Jurkat, Clone E6-1 (cell line): ENCODE measurements at places on chromosomes 1 and 21.

DNA sequence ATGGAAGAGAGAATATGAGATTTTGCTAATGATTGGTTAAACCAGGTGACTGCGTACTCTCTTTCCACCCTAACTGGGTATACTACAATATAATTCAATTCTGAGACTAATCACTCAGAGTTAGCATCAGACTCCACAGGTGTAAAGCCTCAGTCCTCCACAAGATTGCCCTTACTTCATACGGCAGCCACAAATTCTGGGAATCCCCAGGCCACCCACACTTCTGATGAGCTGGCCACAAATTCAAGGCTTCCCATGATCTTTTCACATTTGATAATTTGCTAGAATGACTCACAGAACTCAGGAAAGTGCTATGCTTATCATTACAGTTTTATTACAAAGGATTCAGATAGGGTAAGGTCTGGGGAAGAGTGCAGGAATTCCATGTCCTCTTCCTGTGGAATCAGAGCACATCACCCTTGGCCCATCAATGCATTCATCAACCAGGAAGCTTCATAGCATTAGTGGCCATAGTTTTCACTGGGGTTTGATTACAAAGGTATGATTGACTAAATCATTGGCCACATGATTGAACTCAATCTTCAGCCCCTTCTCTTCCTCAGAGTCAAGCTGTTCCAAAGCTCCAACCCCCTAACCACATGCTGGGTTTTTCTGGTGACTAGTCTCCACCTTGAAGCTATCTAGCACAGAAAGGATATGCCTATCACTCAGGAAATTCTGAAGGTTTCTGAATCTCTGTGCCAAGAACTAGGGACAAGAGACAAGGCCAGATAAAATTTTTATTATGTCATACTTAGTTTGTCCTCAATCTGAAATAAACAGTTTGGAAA, 131.7 kb downstream of the HHIPL2 start:
- DNase-seq, result no peak

GRCh38 chr1:53730224-53730865, 8.6 kb downstream of the GLIS1 start:
- no peak for DNase-seq

- DNase-seq, result no peak
Measured at GRCh38 chr21:16426936-16427335, 697.2 kb downstream of the USP25 start.

DNA sequence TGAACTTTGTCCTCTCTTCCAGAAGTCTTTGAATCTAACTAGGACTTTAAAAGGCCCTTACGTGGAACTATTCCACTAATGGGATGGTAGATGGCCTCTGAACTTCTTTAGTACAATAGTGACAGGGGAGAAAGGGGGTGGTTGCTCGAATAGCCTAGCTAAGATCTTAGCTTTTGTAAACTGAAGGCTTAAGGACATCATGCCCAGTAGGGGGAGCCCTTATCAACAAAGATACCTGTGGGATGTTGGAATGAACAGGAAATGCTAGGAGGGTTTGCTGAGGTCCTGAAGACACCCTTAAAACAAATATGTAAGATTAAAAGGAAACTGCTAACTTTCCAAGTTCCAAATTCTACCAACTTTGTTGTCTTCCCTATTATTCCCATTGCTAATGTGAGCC, 33.2 kb downstream of the NHLH2 start:
- peak; percentile 75 for DNase-seq

DNA sequence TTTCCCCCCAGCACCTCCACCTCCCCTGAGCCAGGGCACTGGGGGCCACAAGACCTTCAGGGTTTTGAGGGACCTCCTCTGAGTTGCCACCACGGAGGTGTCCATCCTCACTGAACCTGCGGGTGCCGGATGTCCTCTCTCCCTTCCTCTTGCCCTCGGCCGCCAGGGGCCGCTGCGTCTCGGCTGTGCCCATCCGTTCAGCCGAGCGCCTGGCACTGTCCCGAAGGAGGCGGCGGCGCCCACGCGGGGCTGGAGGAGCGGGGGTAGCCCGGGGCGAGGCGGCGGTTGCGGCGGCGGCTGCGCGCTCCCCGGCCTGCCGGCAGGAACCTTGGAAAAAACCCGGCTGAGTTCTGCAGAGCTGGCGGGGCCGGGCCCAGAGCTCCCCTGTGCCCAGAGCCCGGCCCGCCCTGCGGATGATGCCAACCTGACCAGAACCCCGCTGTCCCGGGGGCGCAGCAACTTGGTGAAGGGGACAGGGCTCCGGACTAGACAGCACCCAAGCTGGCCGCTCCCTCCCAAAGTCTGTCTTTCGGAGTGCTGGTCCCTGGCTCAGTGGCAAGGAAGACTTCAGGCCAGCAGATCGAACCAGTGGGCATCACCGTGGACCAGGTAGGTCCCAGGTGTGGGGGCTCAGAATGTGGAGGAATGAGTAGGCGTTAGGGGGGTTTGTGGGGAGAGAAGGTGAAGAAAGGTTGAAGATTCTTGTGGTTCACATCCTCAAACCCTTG, 3.7 kb upstream of the PPM1J start:
- no peak for DNase-seq

GRCh38 chr1:45925728-45926287, 122.4 kb downstream of the MAST2 start:
- no peak for DNase-seq

GRCh38 chr1:167898578-167899222, 15.2 kb downstream of the ADCY10 start:
- DNase-seq, result no peak

- no peak for DNase-seq
Measured at GRCh38 chr1:46405724-46406123, 11.6 kb downstream of the FAAH start.

DNA sequence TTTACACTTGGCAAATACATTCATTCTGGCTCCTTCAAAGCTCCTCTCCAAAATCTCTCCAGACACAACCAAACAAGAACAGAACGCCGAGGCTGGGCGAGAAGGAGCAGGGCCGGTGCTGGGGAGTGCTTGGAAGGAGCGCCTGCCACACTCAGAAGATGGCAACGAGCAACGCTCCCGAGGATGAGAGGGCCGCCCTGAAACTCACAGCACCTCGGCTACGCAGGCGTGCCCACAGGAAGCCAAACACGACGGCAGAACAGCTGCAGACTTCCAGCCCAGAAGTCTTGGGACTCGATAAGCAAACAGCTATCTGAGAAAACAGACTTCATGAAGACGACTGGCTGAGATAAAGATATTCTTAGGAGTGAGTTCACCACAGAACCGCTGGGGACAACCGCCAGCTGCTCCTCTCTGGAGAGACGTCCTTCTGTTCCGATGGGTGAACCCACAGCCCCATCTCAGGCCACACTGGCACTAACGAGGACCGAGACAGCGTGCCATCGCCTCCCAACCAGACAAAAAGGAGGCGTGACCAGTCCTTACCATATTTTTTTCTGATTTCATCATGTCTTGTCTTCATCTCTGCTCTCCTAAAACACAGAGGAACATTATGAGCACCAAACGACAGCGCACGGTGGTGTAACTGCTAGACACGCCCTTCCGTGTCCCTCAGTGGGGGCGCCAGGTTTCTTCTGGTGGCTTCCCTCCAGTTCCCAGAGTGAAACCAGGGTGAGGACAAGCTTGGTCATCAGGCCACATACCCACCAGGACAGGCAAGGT, 18.6 kb downstream of the PTTG1IP start:
- DNase-seq, result peak; percentile 93

- peak; percentile 47 for DNase-seq
Measured at GRCh38 chr1:39266269-39266668, 61.8 kb downstream of the MACF1 start.

DNA sequence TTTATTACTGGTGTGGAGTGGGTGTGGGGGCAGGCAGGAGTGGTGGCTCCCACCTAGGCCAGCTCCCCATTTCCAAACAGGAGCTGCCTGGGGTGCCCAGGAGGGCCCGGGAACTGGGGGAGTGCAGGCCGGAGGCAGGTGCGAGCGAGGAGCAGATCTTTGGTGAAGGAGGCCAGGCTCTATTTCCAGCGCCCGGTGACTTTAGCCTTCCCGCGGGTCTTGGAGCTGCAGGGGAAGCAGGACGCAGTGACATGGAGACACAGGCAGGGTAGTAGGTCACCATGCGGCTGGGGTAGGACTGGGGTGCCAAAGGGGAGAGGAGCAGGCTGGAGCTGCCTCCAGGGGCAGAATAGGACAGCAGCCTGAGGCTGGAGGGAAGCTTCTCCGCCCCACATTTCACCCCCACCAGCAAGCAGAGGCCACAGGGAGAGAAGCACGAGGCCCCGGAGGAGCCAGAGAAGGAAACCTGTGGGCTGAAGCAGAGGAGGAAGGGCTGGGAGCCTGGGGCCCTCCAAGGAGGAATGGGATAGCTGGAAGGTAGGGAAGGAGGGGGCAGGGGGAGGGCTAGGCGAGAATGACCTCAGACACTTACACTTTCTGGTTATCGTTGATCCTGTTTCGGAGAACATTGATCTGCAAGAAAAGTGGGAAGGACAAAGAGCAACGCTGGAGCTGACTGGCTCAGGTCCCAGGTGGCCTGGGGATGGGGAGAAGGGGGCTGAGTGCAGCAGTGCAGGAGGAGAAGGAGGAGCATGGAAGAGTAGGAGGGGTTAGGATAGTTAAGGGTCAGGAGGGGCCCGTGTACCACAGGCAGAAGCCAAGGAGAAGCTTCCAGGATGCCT, 18.2 kb downstream of the TNNT2 start:
- no peak for DNase-seq

DNA sequence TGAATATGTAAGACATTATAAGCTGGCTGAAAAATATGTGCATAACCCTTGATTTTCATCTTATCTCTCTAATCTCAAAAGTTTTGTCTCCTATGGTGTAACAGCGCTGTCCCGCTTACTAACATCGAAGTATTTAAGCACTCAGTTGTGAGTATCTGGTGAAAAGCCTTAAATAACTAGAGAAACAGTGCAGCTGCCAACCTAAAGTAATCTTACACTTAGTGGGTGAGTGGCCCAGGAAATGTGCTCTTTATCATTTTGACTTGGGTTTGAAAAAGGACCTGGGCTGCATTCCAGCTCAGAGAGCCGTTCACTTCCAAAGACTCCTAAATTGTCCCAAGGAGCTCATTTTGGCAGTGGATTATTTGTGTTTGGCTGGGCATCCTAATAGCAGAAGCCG, 225.9 kb downstream of the SPATA17 start:
- DNase-seq, result no peak

GRCh38 chr1:21749109-21749508, 33.8 kb downstream of the USP48 start:
- no peak for DNase-seq

DNA sequence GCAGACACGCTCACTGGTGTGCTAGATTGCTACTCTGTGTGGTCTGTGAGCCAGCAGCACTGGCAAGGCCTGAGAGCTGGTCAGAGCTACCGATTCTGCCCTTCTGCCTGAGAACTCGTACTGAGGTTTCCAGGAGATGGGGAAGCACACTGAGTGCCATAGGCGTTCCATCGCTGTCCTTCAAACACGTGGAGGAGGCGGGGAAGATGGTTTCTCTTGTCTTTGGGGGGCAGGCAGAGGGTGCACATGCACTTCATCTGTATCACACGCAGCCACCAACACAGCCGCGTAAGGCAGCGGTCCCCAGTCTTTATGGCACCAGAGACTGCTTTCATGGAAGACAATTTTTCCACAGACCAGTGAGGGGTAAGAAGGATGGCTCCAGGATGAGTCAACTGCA, 23.8 kb upstream of the MX1 start:
- no peak for DNase-seq

GRCh38 chr1:205481629-205482151, 22.8 kb upstream of the CDK18 start:
- no peak for DNase-seq

DNA sequence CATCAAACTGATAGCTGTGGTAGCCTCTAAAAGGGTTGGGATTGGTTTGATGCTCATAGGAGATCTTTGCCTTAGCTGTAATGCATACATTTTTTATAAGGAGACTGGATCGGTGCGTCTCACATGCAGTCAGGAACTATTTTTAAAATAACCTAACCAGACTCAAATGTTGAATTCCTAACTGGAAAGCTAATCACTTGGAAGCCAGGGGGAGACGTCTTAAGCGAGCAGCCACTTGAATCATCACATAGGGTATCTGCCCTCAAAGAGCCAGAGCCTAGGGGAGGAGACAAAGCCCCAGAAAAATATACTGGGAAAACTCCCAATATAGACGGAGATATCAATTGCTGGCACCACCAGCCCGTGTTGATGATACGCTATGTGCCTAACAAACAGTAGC, 61.7 kb upstream of the PUM1 start:
- no peak for DNase-seq

GRCh38 chr1:24294228-24294672, 24.9 kb upstream of the GRHL3 start:
- DNase-seq, result no peak

DNA sequence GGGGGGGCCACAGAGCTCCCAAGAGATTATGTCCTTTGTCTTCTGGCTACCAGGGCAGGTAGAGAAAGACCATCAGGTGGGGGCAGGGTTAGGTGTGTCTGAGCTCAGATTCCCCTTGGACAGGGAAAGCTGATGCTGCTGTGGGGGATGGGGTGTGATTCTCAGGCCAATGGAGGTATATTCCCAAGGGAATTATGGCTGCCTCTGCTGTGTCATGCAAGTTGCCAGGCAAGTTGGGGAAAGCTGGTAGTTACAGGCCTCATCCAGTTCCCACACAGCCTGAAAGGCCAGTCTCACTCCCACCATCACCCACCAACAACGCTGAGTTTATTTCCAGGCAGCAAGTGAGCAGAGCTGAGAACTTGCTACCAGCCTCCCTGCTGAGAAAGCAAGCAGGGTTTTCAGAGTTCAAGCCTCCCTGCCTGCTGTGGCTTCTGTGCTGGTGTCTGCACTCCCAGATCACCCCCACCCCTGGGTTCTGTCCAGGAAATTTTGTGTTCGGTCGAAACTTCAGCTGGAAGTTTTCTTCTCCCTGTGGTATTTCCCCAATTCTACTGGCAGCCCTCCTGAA, 21.3 kb downstream of the IFI16 start:
- DNase-seq, result no peak

GRCh38 chr1:39321979-39322378, 117.5 kb downstream of the MACF1 start:
- no peak for DNase-seq

- no peak for DNase-seq
Measured at GRCh38 chr1:92577261-92577895, 90.7 kb upstream of the GFI1 start.

GRCh38 chr1:204853436-204853835, 17.2 kb upstream of the NFASC start:
- DNase-seq, result no peak

DNA sequence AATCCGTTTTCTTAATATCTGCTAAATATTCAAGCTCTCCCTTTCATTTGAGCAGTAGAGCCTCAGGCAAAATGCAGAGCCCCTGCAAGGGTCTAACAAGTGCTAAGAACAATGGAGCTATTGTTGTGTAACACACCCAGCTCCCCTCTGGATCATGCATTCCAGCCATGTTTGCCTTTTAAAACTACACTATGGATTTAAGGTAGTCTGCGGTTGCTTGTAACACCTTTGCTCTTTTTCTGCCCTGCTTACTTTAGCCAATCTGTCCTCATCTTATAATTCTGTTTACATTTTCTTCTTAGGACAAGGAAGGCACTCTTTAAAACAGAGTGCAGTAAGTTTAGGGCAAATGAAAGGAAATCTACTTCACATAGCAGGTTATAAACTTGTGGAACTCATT, 60.0 kb upstream of the C1orf105 start:
- DNase-seq, result no peak

GRCh38 chr1:203465146-203465798, 10.3 kb upstream of the PRELP start:
- no peak for DNase-seq
